ENCODE measurements at places on chromosomes 2 and 18.

- DNase-seq = no peak
These were observed 19.7 kb upstream of the NYAP2 start for GRCh38 chr2:225379856-225380255.

GRCh38 chr2:175363699-175364098 is 182.2 kb upstream of the ATP5MC3 start:
- no peak for DNase-seq

GRCh38 chr2:113162173-113162572 is 11.6 kb upstream of the PSD4 start:
- DNase-seq = no peak

- no peak for DNase-seq
These were observed 10.9 kb downstream of the POLI start for GRCh38 chr18:54280220-54280569.

GRCh38 chr2:96486696-96487095 is 18.5 kb downstream of the NEURL3 start:
- DNase-seq = no peak

GRCh38 chr18:41871229-41872000 is 83.6 kb upstream of the PIK3C3 start:
- no peak for DNase-seq

Measured in activated gamma-delta T cell treated with anti-CD3 and anti-CD28 coated beads, Interleukin-2, amount 50 U/mL, for 16 hours (primary cell).